ENCODE measurements at places on chromosomes 1 and 21. TPM values are rescaled to one million over a fixed set of nuclear protein-coding genes. Genes with fewer than 3 reads are reported as not detected.

- no peaks in the 10 kb centered on the region for H3K4me1 ChIP-seq
- H3K36me3 ChIP-seq, result no peaks in the 10 kb centered on the region
- no peaks in the 10 kb centered on the region for H3K27me3 ChIP-seq
- H3K27ac ChIP-seq, result no peak overlapping the region
- DNase-seq, result no peak
- H3K4me3 ChIP-seq, result no peak overlapping the region
Measured at GRCh38 chr1:205927247-205927646, 16.0 kb downstream of the SLC26A9 start.

DNA sequence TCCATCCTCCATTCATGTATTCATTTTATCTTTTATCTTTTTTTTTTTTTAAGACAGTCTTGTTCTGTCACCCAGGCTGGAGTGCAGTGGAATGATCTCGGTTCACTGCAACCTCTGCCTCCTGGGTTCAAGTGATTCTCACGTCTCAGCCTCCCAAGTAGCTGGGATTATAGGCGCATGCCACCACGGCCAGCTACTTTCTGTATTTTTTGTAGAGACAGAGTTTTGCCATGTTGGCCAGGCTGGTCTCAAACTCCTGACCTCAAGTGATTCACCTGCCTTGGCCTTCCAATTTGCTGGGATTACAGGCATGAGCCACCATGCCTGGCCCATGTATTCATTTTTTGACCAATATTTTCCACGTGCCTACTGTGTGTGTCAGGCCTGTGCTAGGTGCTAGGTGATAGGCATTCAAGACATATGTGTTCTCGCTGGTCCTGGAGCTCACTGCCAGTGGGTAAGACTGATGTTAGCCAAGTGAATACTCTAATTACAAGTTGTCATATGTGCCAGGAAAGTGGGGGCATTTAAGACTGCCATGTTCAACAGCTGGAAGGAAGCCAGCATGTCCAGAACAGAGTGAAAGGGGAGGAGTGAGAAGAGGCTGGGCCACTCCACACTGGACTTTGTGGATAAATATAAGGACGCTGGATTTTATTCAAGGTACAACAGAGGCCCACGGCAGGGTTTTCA is 5.3 kb upstream of the CELSR2 start:
- no peak for DNase-seq
- H3K27me3 ChIP-seq, result peaks cover 17% of the 10 kb centered on the region
- H3K4me1 ChIP-seq, result no peaks in the 10 kb centered on the region
- no peak overlapping the region for H3K4me3 ChIP-seq
- H3K27ac ChIP-seq, result no peak overlapping the region

GRCh38 chr1:233605205-233605604 is 8.7 kb upstream of the KCNK1 start:
- H3K4me3 ChIP-seq, result no peak overlapping the region
- H3K36me3 ChIP-seq, result no peaks in the 10 kb centered on the region
- no peaks in the 10 kb centered on the region for H3K27me3 ChIP-seq
- DNase-seq, result no peak
- no peaks in the 10 kb centered on the region for H3K4me1 ChIP-seq

DNA sequence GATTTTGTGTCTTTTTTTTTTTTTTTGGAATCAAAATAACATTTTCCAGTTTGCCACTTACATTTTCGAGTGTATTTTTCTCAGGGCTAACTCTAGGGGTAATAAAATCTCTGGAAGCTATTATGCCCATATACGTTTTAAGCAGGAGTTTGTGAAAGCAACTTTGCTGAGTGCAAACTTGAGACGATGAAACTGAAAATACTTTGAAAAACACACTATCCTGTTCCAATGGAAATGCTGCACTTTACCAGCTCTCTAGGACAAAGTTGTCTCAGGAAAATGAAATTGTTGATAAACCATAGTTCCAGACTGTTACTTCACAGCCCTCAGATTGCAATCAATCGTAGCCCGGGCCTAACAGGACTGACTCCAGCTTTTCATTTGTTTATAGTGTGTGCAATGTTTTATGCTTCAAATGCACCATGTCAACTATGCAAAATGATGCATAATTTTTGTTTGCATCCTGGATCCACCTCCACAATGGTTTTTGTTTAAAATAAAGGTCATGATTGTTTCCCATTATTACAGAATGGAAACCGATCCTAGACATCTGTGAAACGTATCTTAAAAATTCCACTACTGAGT is 220.6 kb upstream of the PKN2 start:
- no peaks in the 10 kb centered on the region for H3K36me3 ChIP-seq
- H3K27me3 ChIP-seq, result peaks cover 19% of the 10 kb centered on the region
- DNase-seq, result no peak
- H3K27ac ChIP-seq, result no peak overlapping the region

Gene RHOU
- 0.04 TPM for polyA plus RNA-seq

DNA sequence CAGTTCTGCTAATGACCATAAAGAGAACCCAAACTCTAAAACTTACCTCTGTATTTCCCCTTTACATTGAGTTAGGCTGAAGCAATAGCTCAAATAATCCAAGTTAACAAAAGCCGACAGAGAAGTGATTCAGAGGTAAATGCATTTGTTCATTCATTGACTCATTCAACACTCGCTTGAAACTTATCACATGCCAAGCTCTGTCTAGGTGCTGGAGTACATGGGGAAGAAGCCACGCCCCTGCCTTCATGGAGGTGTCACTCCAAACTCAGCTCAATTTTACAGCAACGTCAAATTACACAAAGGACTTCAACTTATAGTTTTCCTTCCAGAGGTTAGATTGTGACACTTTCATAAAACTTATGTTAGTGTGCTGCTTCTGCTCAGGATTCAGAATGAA is 45.8 kb downstream of the SLC25A24 start:
- peaks cover 30% of the 10 kb centered on the region for H3K36me3 ChIP-seq
- H3K4me1 ChIP-seq, result no peaks in the 10 kb centered on the region
- no peaks in the 10 kb centered on the region for H3K27me3 ChIP-seq
- no peak for DNase-seq
- H3K4me3 ChIP-seq, result no peak overlapping the region
- H3K27ac ChIP-seq, result no peak overlapping the region

- peaks cover 19% of the 10 kb centered on the region for H3K4me1 ChIP-seq
- H3K27ac ChIP-seq, result no peak overlapping the region
- no peaks in the 10 kb centered on the region for H3K36me3 ChIP-seq
- DNase-seq, result peak; percentile 24
Measured at GRCh38 chr1:212161231-212161781, 123.9 kb upstream of the PPP2R5A start.

GRCh38 chr1:212727386-212728181 is 27.9 kb upstream of the BATF3 start:
- DNase-seq, result no peak
- no peak overlapping the region for H3K4me3 ChIP-seq
- H3K27ac ChIP-seq, result no peak overlapping the region
- peaks cover 3% of the 10 kb centered on the region for H3K4me1 ChIP-seq

Gene LCE1C
- polyA plus RNA-seq, result not detected

GRCh38 chr1:37795340-37796125 is 1.9 kb downstream of the MANEAL start:
- peaks cover 16% of the 10 kb centered on the region for H3K27me3 ChIP-seq
- H3K4me1 ChIP-seq, result peaks cover 2% of the 10 kb centered on the region
- H3K4me3 ChIP-seq, result no peak overlapping the region
- no peak overlapping the region for H3K27ac ChIP-seq
- peak; percentile 24 for DNase-seq
- H3K36me3 ChIP-seq, result no peaks in the 10 kb centered on the region

Gene AKR7A3
- polyA plus RNA-seq, result 0.51 TPM
